Ecto neural progenitor cell (in vitro differentiated cells): ENCODE measurements at places on chromosomes 13 and 19.
A peak's percentile ranks its signal among the peaks of the same experiment; 100 is the strongest.

DNA sequence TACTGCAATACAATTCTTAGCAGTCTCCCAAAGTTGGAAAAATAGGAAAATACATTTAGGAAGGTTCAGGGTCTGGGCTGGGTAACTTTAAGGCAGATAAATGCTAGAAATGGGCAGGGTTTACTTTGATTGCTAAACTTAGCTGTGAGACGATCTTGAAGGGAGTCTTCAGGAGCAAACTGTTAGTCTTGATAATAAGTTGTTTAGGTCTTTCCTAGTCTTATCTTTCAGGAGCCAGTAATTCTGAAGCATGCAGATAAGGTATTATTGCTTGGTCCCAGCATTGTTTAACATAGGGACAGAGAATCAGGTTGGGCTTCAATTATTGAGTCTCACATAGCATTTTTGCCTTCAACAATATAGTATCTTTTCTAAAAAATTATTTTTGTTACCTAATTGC, 262.4 kb upstream of the MIR17HG start:
- no peak for DNase-seq

DNA sequence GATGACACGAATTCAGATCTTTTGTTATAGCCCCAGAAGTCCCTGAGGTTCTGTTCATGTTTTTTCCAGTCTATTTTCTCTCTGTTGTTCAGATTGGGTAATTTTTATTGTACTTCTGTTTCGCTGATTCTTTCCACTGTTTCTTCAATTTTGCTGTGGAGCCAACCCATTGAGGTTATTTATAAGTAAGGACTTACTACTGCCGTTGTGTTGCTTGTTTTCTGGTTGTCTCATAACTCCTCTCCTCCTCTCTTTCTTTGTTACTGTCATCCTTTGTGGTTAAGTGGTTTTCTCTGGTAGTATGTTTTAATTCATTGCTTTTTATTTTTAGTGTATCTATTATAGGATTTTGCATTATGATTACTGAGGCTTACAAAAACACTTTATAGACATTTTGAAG, 48.7 kb upstream of the GAS6 start:
- no peak for DNase-seq

DNA sequence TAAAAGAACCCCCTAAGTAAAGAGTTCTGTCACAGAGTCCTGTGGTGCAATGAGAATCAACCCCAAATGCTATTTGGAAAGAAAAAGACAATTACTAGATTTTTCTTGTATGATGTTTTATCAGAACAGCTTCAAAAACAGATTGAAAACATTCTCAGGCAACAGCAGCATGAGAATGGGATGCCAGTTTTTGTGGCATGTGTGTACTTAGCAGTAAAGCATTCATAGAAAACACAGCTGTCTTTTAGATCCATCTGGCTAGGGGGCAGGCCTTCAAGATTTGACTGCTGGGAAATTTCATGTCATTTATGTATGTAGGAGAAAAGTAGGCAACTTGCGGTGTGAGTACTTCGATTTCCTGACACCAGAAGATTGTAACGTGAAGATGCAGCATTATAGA, 170.5 kb upstream of the HTR2A start:
- DNase-seq: no peak

GRCh38 chr13:73633817-73634460, 500.3 kb downstream of the KLF12 start:
- no peak for DNase-seq

DNA sequence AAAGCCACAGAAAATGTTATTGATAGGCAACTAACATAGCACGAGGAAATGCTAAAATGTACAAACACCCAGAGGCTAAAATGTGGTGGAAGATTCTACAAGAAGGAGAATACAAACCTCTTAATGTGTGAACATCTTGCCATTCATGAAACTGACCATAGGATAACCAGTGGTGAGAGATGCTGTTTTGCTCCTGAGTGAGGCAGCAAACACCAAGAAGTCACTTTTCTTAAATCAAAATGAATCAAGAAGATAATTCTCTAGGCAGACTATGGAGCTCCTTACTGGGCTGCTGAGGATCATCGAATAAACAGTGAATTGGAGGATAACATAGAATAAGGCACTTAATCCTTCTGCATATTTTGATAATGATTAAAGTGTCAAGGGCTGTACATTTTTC, 375.4 kb upstream of the SLITRK6 start:
- DNase-seq: no peak

DNA sequence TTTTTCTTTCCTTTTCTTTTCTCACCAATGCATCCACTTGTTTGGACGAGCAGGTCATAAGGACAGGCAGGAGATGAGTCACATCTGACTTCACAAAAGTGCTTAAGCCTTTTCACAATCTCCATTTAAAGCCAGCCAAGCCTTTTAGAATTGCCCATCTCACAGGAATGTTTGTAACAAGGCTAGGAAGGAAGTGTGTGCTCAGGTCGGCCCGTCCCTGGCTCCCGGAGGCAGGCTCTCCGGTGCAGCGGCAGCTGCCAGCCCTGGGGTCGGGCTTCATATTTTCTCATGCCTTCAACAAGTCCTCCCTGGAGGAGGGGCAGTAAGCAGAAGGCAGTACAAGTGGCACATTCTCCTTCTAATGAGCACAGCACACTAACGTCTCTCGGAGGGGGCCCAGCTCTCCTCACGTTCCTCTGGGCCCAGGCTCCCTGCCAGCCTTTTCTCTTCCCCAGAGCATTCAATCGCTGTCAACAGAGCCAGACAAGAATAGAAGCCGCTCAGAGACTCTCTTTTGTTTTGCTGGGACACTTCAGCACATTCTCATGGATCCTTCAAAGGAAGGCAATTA, 180.5 kb downstream of the COL4A1 start:
- peak; percentile 70 for DNase-seq

GRCh38 chr19:6417713-6418561, 6.7 kb downstream of the KHSRP start:
- peak; percentile 60 for DNase-seq

- DNase-seq: no peak
Measured at GRCh38 chr19:39795001-39795400, 16.3 kb downstream of the LEUTX start.

- no peak for DNase-seq
Measured at GRCh38 chr13:41200126-41200525, 5.8 kb upstream of the KBTBD7 start.

DNA sequence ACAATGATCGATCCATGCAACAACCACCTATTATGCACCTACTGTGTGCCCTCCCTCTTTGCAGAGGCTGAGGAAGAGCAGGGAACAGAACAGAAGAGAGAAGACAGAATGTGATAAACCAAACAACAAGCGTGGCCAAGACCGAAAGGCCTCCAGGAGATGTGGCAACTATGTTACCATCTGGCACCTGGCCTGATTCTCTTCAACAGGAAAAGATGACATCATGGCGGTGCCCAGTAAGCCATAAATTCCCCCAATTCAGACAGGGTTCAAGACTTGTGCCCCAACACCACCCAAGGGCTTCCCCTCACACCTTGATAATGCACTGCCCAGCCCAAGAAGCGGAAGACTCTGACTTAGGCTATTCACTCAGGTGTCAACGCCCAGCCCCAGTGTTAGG, 44.3 kb downstream of the SLC7A1 start:
- DNase-seq: no peak

DNA sequence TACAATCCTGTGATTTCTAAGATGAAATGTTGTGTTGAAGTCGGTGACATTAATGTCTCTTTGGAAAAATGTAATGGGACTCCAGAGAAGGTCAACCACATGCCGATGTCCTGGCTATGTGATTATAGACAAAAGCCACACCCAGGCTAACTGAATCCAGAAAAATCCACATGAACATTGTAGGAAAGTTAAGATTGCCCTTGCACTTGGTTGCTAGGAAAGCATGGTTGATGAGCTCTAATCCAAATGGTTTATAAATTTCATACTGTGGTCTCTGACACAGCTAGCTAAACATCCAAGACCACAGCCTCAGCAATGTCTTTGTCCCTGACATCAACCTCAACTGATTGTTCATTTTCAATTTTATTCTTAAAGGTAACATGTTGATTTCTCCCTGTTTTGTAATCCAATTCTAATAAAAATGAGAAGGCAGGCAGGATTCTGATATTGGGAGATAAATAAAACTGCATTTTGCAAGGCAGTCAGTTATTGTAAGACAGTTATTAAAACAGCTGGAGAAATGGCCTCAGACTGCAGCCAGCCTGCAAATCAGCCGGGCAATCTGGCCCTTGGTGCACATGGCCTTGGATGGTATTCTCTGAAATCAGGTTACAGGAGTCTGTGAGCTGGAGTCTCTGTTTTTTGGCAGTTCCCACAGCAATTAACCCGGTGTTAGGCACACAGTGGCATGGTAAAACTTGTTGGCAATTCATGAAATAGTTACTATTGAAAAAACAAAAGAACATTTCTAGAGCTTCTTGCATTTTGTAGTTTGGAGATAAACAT, 93.9 kb downstream of the STARD13 start:
- no peak for DNase-seq

DNA sequence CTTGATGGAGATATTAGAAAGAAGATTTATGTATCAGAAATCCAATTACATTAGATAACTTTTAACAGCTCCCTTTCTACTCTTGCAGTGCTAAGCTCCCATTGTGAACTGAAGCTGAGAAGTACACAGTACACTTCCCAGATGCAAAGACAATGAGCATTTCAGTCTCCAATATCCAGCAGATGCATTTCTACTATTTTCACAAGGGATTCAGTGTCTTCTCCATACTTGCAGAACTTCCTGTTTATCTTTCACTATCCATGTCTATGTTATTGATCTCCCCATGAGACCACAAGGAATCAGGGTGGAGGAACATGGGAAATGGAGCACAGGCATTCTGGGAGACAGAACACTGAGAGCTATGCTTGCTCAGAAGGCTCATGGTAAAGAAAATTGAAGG, 207.5 kb downstream of the ENOX1 start:
- no peak for DNase-seq

- DNase-seq: no peak
Measured at GRCh38 chr13:79386125-79386826, 19.8 kb downstream of the RBM26 start.

DNA sequence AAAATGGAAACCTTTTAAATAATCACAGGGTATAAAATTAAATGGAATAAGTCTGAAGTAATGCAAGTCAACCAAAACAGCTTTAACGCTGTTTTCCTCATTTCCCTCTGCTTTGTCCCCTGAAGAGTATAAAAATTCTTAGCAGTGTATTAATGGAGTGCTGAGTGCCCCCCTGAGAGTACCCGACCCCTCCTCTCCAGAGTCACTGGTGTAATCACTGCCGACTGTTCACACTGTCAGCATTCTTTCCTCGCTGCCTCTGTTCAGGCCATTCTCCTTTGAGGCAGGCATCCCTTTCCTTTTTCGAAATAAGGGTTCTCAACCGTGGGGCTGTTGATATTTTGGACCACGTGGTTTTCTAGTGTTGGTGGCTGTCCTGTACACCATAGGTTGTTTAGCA, 146.9 kb upstream of the SLC10A2 start:
- DNase-seq: no peak

- DNase-seq: no peak
Measured at GRCh38 chr13:45105895-45106294, 14.4 kb upstream of the GTF2F2 start.

- DNase-seq: no peak
Measured at GRCh38 chr13:76687467-76687866, 198.7 kb downstream of the KCTD12 start.

DNA sequence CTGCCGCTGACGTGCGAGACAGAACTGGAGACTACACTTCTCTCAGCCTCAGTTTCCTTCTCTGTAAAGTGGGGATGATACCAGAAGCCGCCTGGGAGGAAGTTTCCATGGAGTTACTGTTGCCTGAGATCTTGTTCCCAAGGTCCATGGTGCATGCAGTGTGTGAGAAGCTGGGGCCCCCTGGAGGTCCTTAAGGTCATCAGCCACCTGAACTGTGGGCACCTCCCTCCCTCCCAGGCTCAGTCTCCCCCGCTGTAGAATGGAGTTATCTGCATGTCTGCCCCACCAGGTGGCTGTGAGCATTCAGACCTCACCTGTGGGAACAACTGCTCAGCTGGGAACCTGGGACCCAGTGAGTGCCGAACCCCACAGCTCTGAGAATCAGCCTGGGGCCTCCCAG, 2.7 kb downstream of the CRX start:
- no peak for DNase-seq

DNA sequence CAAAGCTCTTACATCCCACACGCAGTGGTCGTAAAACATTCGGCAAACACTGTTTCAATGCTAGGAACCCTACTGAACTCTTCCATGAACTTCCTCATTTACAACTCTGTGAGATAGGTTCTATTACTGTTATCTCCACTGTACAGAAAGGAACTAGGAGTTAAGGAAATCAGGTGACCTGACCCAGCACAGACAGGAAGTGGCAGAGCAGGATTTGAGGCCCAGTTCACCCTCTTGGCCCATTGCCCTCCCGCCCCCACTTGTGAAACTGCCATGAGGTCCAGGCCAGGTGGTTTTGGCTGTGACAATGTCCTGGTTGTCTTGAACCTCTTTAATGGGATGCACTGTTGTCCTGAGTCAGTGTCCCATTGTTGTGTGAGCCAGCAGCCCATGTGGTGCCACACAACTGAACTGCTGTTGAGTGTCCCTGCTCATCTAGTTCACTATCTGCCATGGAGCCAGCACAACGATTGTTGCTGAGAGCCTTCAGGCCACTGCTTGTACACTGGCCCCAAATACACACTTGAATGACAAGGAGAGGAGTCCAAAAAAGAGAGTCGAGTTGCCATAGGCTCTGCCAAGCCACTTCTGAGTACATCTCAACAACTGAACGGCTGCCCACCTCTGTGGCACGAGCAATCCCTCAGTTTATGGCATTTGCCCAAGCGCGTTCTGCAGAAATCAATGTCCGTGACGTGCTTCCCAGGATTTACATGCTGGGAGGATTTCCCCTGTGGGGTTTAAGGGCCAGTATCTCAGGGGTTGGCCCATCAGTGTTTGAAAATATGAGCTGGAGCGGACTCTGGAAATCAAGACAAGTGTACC, 484.6 kb downstream of the TSHZ3 start:
- DNase-seq: no peak

- DNase-seq: peak; percentile 73
Measured at GRCh38 chr19:16441661-16442162, 30.1 kb downstream of the EPS15L1 start.

- no peak for DNase-seq
Measured at GRCh38 chr19:29650772-29651387, 14.4 kb upstream of the PLEKHF1 start.

DNA sequence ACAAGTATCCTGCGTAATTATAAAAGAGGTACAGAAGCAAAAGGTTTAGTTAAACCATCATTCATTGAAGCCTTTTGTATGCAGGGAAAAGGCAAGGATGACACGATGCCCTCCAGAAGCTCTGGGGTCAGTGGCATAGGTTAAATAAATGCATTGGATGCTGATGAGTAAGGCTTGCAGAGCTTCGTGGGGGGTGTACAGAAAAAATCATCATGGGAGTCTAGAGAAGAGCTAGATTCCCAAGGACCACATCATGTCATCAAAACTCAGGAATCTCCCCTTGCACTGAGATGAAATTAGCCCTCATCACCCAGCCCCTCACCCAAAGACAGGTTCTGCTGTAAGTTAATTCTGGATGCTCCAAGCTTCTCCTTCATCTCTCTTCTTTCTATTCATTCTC, 8.3 kb downstream of the FPR1 start:
- no peak for DNase-seq

GRCh38 chr13:99151516-99151915, 49.1 kb upstream of the UBAC2 start:
- DNase-seq: no peak
